ENCODE measurements at places on chromosomes 7 and 10.

DNA sequence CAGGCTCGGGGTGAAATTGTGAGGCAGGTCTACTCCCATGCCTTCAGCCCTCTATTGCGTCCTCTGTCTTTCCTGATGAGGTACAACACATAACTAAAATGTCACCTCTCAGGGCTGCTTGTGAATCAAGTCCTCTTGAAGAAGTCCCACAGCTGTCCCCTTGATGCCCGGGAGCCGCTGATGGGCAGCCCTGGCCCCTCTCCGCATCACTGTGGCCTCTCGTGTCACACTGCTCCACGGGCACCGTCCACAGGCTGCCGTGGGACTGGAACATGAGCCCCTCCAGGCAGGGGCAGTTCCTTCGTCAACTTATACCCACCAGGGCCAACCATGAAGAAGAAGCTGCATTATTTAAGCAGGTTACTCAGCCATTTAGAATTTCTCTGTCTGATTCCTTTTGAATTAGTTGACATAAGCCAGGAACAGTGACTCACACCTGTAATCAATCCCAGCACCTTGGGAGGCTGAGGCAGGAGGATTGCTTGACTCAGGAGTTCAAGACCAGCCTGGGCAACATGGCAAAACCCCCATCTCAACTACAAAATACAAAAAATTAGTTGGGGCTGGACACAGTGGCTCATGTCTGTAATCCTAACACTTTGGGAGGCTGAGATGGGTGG, 58.5 kb upstream of the UBE3C start:
- DNase-seq: no peak

GRCh38 chr10:17410907-17411306, 43.5 kb downstream of the ST8SIA6 start:
- no peak for DNase-seq

- no peak for DNase-seq
Measured at GRCh38 chr10:47388879-47389278, 4.8 kb upstream of the ZNF488 start.

- DNase-seq: no peak
Measured at GRCh38 chr7:34493752-34494151, 164.3 kb upstream of the NPSR1 start.

- no peak for DNase-seq
Measured at GRCh38 chr7:2791390-2791789, 52.7 kb downstream of the GNA12 start.

DNA sequence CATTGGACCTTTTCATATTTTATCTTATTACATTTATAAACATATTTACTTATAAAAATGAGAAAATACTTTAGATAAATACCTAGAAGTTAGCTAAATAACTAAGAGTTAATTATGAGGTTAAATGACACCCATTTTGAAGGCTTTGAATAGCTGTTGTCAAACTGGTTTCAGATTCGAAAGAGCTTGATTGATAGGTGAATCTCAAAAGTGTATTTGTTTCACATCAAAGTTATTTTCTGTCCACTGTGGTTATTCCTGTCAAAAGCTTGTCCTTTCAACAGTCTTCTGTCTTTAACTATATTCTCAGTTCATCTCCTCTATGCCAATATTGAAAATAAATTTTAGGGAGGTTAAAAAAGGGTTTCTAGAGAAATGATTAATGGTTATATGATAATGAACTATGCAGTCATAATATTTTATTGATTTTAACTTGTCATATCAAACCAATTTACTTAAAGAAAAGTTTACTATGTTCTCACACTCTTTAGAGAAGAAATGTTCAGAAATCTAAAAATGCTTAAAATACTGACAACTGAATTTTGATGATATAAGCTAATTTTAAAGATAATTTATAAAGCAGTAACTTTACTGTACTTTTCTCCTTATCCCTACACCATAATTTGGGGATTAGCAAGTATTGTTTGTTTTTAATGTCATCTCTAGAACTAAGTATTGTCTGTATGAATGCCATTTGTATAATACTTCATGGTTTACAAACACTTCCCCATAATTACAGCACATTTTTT, 72.0 kb upstream of the FOXP2 start:
- DNase-seq: no peak

DNA sequence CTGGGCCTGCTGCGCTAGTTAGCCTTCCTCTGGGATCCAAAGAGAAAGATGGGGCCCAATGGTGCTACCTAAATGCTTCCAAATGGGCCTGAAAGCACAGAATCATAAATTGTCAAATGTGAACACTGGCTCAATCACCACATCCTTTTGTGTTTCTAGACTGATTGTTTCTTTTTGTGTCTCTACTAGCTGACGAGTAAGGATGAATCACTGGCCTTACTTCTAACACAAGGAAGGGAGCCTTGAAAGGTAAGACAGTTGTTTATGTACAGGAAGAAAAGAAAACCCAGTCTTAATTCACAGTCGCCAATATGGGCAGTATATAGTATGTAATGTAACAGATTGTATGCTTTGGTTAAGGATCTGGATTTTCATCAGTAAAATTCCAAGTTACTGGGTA, 89.5 kb downstream of the ZNF92 start:
- no peak for DNase-seq

DNA sequence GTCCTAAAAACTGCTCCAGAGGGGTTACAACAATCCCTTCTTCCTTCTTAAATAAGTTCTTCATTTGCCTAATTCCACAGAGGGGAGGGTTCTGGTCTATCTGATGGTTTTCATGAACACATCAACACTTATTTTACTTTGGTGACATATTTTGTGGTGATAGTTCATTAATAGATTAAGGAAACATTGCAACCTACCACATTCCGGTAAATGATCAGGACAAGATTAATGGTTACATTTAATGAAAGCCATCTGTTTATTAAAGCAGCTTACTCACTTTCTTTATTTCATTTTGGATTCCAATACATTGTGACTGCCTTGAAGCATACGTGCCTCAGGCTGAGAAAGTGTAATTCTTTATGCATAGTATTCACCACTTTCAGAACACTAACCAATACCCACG, 101.0 kb downstream of the SKIDA1 start:
- no peak for DNase-seq

DNA sequence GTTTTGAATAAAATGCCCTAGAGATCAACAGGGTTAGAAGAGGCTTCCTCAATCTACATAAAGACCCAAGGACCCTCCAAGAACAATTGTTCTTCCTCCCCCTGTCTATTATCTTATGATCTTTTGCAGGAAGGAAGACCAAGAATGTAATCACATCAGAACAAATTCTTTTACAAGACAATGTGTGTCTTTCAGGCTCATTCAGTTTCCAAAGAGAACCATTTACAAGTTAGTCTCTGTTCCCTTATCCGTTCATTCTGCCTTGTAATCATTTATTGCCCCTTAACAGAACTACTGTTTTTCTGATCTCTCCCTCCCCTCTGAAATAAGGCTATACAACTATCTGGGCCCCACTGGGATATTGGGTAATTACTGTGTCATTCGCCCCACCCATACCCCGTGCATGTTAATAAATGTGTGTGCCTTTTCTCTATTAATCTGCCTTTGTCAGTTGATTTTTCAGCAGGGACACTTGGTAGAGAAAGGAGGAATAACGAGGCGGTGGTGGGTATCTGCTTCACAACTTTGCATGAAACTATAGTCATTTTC, 5.7 kb upstream of the MKRN1 start:
- DNase-seq: no peak

DNA sequence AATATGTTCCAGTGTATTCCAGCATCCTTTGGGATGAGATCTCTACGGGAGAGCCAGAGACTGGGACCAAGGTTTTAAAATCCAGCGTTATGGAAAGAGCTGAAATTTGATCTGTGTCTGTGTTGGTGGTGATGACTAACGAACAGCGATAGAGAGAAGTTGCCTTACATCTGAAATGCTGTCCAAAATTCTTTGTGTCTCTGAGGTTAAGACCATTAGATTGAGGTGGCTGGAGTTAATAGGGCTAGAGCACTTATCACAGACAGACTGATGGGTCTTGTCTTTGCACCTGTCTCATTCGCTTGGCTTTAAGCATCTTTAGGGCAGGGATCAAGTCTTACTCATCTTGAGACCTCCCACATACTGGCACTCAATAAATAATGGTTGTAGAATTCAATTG, 41.0 kb upstream of the RAPGEF5 start:
- DNase-seq: no peak

DNA sequence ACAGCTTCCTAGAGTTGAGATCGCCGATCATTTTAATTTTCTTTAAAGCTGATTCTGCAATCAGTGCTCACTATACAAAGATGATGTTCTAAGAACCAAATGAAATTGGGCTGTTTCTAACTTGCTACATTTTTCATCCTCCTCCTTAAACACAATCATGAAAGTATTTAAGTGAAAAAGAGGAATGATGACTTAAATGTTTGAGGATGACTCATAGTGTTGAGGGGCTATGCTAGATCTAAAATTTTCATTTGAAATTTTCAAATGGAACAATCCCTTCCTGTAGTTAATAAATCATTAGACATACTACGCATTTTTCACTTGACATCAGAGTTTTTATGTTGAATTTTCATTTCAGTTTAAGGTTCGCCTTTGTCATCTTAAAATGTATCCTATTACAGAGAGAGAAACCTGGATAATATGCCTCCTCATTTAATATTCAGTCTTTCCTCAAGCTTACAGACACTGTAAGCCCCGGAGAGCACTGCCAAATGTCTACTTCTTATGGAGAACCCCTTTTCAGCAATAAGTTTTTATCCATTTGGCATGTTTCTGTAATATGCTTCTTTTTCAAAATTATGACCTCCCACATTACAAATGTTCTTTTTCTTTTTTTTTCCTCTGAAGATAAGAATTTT, 499.6 kb downstream of the MAGI2 start:
- no peak for DNase-seq

GRCh38 chr10:33455029-33455428, 120.6 kb upstream of the NRP1 start:
- no peak for DNase-seq

- peak; percentile 12 for DNase-seq
Measured at GRCh38 chr10:6247041-6247712, 44.4 kb downstream of the PFKFB3 start.

- DNase-seq: no peak
Measured at GRCh38 chr10:4343091-4343490, 482.9 kb upstream of the AKR1E2 start.

GRCh38 chr10:92972066-92972870, 88.3 kb upstream of the CYP26C1 start:
- no peak for DNase-seq

DNA sequence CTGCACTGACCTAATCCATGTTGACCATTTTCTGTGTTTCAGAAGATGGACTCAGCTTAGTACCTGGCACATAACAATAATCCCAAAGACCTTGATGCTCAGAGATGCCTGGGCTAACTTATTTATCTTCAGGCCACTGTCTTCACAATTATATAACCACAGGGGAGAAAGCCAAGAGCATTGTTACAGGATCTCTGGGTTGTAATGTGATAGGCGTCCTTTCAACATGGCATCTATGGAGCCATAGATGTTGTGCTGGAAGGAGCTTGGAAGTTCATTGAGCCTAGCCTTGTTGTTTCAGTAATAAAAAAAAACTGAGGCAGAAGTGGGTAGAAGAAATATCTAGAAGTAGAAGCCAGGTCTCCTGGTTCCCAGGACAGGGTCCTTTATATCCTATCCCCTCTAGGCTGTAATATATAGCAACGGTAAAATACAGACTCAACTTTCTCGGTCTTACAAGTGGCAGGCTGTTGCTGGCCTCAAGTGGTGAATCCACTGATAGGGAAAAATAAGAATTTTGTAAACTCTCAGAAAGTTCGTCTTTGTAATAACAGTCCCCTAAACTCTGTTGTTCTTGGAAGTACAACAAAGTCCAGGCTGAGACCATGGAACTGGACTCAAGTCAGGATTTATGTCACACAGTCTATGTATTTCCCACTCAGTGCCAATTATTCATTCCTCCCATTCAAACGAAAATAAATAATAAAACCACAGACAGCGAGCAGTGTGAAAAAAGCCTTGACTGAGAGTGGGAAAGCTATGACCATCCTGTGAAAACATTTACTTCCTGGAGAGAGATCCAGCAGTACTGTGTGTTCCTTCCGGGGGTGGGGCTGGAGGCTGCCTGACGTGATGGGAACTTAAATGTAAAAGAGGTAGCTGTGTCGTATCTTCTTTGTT, 277.6 kb downstream of the REEP3 start:
- DNase-seq: no peak

DNA sequence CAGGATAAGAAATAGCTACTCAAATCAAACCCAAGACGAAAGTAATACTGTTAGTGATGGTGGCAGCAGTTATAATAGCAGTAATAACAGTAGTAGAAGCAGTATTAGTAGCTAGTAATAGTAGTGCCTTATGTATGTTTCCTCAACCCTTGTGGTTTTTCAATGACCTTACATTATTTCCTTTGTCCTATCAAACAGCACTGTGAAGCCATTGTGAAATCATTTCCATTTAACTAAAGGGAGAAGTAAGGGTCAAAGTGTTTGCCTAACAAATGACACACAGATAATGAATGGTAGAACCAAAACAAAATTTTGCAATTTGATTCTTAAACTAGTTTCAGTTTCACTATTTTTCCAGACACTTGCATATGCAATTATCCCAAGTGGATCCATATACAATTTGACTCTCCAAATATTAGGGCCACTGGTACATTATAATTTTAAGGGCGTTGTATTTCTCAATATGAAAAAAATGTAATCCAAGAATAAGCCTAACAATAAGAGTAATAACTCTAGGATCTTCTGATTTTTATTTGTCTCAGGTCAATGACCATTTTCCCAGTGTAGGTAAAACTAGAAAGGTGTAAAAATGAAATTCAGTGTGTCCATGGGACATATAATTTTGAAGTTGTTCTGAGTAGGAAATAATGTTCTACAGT, 33.7 kb upstream of the TMEM26 start:
- DNase-seq: no peak

DNA sequence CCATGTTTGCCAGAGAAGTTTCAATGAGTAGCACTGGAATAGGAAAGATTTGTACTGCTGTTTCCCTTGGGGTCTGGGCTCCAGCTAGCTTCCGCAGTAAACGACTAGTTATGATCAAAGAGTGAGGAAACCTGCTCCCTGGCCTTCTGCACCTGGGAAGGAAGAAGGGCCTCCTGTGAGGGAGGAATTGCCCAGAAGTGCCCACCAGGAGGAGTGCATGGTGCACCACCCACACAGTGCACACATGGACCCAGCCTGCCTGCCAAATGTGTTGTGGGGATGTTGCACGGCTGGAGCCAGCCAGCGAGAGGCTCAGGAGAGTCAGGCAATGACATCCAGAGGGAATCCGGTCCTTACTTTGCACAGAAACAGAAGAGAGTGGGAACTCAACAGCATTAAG, 27.0 kb upstream of the FAM107B start:
- DNase-seq: no peak

Data from retina (tissue), 1 donor.